NCI-H146 (cell line): ENCODE measurements at places on chromosomes 1 and 21.

- DNase-seq: no peak
Measured at GRCh38 chr1:66607458-66607857, 73.5 kb downstream of the SGIP1 start.

- peak; percentile 9 for DNase-seq
Measured at GRCh38 chr1:180842052-180842451, 70.6 kb upstream of the KIAA1614 start.

GRCh38 chr1:24926563-24927249, 3.4 kb downstream of the RUNX3 start:
- no peak for DNase-seq

DNA sequence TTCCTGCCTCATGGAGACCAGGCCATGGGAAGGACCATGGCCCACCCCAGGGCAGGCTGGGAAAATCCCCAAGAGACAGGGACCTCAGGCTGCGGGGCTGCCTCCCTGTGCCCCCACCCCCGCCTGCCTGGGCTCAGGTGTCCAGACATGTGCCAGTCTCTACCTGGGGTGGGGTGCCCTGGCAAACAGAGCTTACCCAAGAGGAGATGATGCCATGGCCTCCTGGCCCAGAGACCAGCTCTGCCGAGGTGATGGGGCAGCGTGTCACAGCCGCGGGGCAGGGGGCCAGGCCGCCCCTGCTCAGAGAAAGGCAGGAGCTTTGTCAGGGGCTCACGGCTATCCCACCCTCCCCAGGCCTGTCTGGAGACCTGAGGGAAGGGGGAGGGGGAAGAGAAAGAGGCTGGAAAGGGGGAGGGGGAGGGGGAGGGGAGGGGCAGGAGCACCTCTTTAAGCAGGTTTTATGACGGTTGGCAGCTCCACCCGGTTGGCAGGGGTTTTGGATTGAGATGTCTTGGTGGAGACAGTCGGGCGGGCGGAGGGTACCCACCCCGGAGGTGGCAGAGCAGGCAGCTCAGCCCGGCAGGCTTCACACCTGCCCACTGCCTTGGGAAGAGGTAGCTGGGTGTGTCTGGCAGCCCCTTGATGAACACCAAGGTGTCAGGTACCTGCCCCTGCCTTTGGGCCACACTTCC, 101.5 kb upstream of the IFFO2 start:
- no peak for DNase-seq

DNA sequence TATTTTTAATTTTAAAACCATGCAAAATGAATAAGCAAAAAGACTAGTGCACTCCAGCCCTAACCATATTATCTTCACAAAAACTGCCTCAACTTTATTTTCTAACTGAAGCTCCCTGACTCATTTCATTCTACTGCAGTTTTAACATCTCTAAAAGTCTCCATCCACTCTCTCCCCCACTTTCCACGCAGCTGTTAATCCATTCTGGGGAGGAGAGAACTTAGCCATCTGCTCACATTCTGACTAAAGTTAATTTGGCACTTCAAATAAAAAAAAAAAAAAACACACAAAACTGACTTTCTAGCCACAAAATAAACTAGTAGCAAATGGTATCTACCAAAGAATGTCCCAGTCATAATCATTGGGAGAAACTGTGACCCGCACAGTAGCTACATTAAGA, 5.4 kb upstream of the MYBPHL start:
- DNase-seq: no peak

DNA sequence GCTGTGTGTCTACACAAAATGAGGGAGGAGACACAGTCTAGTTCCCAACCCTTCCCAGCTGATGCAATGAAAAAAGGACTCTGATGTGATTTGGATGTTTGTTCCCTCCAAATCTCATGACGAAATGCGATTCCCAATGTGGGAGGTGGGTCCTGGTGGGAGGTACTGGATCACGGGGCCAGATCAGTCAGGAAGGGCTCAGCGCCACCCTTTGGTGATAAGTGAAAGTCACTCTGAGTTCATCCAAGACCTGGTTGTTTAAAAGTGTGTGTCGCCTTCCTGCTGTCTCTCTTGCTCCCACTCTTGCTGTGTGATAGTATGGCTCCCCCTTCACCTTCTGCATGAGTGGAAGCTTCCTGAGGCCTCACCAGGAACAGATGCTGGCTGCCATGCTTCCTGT, 63.2 kb downstream of the GNG4 start:
- no peak for DNase-seq

- no peak for DNase-seq
Measured at GRCh38 chr1:95369985-95370690, 136.1 kb downstream of the RWDD3 start.

DNA sequence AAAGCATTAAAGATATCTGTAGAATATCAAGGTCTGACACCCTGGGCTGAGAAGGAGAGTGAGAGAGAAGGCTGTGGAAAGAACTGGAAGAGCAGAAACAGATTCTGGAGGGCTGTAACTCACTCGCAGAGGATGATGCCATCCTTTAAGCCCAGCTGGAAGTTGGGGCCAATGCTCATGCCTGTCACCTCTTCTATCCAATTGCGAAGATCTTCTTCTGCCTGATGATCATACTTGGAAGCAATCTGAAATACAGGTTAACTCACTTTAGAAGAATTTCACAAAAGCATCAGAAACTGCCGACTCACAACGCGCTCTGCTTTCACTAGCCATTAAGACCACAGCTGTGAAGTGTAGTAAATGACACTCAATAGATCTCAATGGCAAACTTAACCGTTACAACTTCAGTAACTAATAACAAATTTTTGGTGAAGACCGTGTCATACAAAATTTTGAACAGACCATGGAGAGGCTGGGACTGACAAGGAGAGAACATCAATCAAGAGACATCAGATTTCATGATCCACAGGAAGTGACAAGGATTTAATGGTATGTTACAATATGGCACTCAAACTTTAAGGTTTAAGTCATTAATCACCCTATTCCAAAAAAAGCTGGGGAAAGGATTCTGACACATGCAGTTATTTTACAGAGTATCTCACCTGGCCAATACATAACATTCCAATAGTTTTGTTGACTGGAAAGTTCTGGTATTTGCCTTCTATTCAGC, 23.5 kb downstream of the CNN3 start:
- DNase-seq: no peak

- DNase-seq: no peak
Measured at GRCh38 chr1:202187041-202187671, 6.4 kb upstream of the LGR6 start.

DNA sequence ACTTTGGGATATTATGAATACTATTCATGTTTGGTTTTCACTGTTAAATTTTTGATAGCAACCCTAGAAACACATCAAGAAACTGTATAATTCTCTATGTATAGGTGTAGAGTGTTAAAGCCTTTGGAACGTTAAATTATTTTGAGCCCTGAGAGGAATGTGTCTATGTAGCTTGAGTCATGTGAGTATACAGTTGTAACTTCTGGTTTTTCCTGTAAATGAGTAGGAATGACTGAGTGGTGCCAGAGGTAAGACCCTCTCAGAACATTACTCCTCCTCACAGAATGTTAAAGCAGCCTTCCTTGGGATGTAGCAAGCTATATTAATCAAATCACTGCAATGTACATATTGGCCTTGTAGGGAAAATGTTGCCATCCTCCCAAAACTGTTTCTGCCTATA, 69.0 kb downstream of the C1orf21 start:
- DNase-seq: no peak

DNA sequence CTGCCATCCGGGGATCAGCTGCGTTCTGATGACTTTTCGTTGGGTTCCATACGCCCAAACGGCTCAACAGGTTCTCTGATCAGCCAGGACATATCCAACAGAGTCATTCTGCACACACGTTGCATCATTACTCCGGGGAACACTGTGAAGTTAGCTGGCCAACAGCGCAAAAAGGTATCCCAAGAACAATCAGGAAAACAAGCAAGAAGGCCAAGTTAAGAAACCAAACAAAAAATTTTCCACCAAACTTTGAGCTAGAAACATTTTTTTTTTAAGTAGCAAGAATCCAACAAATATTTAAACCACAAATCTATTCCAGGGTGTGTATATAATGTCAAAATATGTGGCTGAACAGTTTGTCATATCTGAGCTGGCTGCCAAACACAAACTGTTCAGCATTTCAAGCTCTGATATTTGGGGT, 29.2 kb downstream of the NID1 start:
- no peak for DNase-seq

- DNase-seq: no peak
Measured at GRCh38 chr1:175802407-175803123, 59.2 kb upstream of the TNR start.

GRCh38 chr1:192577145-192578140, 1.9 kb downstream of the RGS1 start:
- no peak for DNase-seq

- no peak for DNase-seq
Measured at GRCh38 chr1:58746757-58747156, 37.1 kb downstream of the JUN start.

DNA sequence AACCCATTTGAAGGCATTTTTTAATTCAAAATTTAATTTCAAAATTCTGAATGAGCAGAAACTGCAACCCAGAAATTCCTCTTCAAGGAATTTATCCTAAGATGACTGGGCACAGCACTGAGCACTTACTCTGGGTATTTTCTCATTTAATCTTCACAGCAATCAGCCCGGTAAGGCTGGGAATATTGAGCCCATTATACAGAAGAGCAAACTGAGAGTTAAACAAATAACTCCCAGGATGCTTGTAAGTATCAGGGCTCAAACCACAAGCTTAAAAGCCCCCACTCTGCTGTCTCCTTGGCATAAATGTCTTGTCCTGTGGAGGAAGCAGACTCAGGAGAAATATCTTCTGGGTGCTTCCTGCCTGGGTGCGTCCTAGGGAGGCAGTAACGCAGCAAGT, 53.0 kb upstream of the SPOCD1 start:
- no peak for DNase-seq

GRCh38 chr1:150572918-150573647, 6.3 kb downstream of the MCL1 start:
- DNase-seq: no peak

GRCh38 chr1:114454539-114454938, 56.5 kb downstream of the TRIM33 start:
- no peak for DNase-seq

DNA sequence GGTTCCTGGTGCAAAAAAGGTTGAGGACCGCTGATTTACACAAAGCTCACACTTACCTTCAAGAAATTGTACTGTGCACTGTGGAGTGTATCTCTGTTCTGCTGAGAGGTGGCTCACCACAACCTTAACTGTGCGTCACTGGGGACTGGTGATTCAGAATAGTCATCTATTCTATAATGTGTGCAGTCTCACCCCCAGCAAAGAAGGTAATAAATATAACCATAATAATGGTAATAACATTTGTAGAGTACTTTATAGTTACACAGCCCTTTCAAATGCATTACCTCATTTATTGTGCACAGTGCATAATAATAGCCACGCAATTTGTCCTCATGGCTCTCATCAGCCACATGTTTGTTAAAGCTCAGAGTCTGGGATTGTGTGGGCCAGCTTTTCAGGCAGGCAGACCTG, 59.4 kb upstream of the DUSP10 start:
- DNase-seq: no peak

- DNase-seq: no peak
Measured at GRCh38 chr1:94070865-94071264, 50.1 kb downstream of the ABCA4 start.

- DNase-seq: no peak
Measured at GRCh38 chr1:147683163-147683763, 12.9 kb upstream of the ACP6 start.

DNA sequence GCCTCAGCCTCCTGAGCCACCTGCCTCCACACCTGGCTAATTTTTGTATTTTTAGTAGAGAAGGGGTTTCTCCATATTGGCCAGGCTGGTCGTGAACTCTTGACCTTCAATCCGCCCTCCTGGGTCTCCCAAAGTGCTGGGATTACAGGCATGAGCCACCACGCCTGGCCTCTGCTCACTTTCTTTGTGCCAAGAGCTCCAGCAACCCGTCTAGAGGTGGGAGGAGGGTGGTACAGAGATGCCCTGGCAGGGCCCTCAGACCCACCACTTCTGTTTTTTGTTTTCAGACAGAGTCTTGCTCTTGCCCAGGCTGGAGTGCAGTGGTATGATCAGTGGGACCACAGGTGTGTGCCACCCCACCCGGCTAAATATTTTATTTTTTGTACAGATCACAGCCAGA, 6.9 kb upstream of the SYNC start:
- DNase-seq: no peak

- peak; percentile 56 for DNase-seq
Measured at GRCh38 chr1:33086384-33086850, 5.5 kb downstream of the AZIN2 start.

DNA sequence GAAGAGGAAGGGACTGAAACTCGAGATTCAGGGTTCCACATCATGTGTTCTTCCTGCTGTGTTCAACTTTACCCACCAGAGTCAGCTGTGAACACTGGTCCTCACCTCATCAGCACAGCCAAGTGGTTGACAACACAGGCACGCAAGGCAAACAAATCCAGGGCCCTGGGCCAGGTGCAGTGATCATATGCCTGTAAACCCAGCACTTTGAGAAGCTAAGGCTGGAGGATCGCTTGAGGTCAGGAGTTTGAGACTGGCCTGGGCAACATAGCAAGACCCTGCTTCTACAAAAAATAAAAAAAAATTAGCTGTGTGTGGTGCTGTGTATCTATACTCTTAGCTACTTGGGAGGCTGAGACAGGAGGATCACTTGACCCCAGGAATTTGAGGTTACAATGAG, 8.4 kb upstream of the XKR8 start:
- no peak for DNase-seq

GRCh38 chr1:225881959-225882693, at the start of gene TMEM63A:
TMEM63A (minus strand) TSS chr1:225882380; CDS start chr1:225877580, 4,800 bp downstream.
- peak; percentile 58 for DNase-seq

DNA sequence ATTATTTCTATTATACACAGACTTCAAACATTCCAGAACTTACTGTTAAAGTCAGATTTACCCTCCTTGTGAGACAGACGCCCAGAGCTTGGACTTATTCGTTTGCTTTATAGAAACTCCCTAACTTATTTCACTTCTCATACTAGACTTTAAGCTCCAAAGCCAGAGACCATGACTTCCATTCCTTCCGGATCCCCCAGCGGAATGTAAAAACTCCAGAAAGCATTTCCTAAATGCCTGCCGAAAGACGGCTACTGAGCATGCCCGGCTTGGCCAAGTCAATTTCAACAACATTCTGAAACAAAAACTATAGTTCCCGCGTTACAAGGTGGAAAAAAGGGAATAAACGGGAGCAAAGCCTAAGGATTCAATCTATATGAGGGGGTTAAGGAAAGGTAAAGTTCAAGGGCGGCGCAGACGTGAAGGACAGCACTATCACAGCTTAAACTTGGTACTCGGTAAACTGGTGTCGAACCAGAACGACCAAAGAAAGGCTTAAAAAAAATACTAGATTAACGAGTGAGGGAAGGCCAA, 1.1 kb downstream of the USP48 start:
- no peak for DNase-seq

- no peak for DNase-seq
Measured at GRCh38 chr1:222165629-222166028, 382.3 kb downstream of the HHIPL2 start.

GRCh38 chr1:107202007-107202406, 61.2 kb downstream of the NTNG1 start:
- DNase-seq: no peak

DNA sequence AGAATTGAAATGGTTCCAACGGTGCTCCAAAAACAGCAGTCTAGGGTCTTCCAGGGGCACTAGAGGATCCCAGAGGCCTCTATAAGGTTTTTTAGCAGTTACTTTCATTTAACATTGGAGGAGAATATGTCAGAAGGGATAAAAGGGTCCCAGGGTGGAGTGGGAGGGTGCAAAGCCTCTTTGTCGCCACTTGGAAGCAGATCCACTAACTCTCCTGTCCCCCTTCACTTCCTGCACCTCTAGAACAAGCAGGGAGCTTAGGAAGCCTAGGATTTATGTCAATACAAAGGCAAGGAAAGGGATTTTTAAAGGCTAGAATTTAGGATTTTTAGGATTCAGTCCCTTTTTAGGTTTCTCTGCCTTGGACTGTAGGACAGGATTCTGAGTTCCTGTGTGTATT, 8.3 kb downstream of the PCP4L1 start:
- DNase-seq: no peak
